ENCODE measurements at places on chromosomes 1 and 21.

- DNase-seq: no peak
Measured at GRCh38 chr1:111908011-111908621, 81.4 kb downstream of the KCND3 start.

DNA sequence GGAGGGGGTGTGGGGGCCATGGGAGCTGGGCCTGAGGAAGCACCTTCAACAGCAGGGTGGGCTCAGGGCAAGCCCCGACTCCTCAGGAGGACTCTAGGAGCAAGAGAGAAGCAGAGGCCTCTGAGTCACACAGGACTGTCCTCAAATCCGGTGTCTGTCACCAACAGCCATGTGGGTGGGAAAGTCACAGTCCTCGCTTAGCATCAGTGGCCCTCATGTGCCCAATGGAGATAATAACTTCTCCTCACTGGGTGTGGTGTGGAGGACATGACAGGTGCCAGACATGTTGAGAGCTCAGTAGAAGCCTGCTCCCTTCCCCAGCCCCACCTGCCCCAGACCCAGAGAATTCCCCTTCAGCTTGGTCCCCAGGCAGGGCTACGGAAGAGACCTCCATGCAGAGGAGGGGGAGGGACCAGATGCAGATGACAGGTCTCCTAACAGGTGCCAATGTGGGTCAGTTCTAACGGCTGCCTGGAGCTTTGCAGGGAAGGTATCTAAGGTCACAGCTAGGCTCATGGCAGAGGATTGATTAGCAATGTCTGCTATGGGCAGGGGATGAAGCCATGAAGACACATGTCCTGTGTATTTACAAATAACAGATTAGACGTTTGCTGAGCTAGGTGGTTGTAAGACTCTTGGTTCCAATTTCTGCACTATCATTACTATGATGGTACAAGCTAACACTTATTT is 30.2 kb downstream of the TTC39A start:
- DNase-seq: no peak

- no peak for DNase-seq
Measured at GRCh38 chr1:5992814-5993555, 760 bp upstream of the NPHP4 start.

- DNase-seq: no peak
Measured at GRCh38 chr1:38293567-38293966, 247.0 kb upstream of the POU3F1 start.

DNA sequence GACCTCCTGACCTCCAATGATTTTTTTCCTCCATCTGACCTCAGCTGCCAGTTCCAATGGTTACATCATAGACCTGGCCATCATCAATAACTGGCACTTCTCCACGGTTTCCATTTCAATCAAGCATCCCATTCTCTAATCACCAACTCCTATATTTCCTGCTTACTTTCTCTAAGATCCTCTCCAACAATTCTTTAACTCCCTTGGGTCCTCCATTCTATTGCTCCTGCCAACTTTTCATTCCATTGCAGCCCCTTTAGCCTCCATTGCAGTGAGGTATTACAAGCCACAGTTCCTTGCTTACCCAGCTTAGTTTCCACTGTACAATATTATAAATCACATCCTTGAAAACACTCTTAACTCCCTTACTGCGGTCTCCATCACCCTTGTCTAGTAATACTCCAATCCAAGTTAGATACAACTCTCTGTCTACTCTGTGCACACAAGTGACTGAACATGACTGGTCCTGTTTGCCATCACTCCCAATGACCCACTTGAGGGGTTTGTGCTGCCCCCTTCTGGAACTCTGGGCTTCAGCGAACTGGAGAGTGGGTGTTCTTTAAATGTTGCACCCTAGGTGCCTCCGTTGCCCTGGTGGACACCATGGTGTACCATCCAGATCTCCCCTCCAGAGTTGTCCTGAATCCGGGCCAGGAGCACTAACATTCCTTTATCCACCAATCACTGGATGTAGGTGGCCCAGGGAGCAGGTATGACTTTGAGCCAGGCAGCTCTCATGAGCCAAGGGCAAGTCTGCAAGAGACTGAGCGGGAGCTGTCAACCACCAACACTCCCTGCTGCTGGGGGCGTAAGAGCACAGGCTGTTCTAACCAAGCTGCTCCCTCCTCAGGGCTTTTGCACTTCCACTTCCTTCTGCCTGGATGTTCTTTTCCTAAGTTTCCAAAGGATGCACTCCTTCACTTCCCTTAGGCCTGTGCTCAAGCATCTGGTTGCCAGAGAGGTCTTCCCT is 3.7 kb upstream of the FNDC7 start:
- DNase-seq: no peak

- no peak for DNase-seq
Measured at GRCh38 chr1:88780485-88780884, 96.4 kb downstream of the PKN2 start.

GRCh38 chr1:44649788-44650158 is 24.5 kb downstream of the TMEM53 start:
- no peak for DNase-seq

DNA sequence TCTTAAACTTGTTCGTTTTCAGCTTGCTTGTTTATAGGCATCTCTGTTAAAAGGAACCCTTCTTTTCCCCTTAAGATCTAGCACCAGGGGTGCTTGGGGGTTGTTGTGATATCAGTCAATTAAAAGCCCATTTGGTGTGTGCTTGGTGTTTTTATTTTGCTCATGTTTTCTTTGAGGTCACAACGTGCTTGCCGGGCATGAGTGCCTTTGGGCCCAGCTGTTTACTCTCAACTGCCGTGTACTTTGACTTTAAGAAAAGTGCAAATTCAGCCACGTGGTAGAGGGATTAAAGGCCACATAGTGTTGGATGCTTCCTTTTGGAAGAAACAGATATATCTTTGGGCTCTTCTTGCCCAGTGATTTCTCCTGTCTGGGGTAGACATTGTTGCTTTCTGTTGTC is 10.5 kb downstream of the ARID1A start:
- DNase-seq: no peak

DNA sequence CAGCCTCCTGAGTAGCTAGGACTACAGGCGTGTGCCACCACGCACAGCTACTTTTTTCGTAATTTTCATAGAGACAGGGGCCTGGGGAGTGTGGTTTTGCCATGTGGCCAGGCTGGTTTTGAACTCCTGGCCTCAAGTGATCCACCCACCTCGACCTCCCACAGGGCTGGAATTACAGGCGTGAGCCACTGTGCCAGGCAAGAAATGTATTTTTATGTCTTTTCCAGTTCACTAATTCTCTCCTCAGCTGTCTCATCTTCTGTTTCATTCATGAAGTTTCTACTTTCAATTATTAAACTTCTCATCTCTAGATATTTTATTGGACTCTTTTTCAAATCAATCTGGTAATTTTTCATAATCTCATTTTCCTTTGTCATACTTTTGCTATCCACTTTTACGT is 72.1 kb upstream of the DISP3 start:
- no peak for DNase-seq

GRCh38 chr1:12851779-12852178 is 3.3 kb upstream of the HNRNPCL1 start:
- peak; percentile 41 for DNase-seq

- no peak for DNase-seq
Measured at GRCh38 chr1:112307930-112308591, 88.0 kb upstream of the CTTNBP2NL start.

DNA sequence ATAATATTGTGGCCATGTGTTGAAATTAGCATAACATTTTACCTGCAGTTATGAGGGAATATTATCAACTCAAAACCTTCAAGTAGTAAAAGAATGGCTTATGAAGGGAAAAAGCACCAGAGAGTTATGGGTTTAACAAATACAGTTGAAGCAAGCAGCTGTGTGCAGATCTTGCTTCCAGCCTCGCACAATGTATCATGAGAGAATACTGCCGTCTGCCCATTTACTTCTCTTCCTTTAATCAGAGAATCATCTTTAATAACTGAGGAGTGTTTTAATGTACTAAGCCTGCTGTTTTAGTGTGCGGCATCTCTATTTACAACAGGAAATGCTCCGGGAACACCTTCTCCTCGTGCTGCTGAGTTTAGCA is 120.9 kb downstream of the ATG4C start:
- DNase-seq: no peak

DNA sequence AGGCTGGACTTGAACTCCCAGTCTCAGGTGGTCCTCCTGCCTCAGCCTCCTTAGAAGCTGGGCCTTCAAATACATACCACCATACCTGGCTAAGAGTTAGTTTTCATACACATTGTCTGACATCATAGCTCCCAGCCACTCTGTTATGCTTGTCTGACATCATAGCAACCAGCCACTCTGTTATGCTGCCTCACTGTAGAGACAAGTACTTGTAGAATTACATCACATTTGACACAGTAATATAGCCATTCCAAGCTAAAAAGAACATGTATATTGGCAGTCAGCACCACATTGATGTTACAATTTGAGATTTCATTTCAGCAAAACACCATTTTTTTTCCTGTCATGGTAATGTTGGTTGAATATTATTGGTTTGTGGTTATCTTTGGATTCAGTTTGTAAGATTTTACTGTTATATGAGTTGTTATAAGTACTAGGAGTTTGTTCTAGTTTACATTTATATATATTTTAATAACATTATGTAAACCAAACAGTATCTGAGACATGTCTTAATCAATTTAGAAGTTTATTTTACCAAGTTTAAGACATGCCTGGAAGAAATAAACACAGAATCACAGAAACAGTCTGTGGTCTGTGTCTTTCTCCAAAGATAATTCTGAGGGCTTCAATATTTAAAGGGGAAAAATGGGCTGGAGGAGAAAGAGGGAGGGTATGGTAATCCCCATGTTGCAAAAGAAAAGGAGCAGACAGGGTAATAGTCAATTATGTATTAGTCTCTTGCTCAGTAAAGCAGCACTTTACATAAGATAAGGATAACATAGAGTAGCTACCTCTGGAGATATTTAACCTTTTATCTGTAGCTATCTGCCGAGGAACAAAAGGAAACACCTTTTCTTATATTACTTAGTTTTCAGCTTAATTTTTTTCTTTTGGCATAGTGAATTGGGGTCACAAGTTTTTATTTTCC is 43.0 kb downstream of the XPR1 start:
- DNase-seq: no peak

DNA sequence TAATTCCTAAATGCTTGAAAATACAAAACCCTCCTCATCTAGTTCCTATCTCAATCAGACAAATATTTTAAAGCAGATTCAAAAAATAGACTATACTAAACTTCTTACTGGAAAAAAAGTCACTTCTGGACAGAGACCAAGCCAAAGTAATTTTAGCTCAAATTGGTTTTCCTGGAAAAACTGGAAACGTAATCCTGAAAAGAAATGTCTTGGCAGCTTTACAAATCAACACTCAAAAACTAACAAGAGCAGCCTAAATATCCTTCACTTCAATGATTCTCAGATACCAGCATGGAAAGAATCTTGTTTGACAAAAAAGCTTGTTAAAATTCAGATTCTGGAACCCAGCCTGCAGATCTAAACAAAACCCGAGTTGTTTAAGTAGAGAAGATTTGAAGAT is 9.1 kb upstream of the GPR88 start:
- DNase-seq: no peak

- DNase-seq: no peak
Measured at GRCh38 chr1:74526708-74527107, 14.3 kb upstream of the LRRC53 start.

DNA sequence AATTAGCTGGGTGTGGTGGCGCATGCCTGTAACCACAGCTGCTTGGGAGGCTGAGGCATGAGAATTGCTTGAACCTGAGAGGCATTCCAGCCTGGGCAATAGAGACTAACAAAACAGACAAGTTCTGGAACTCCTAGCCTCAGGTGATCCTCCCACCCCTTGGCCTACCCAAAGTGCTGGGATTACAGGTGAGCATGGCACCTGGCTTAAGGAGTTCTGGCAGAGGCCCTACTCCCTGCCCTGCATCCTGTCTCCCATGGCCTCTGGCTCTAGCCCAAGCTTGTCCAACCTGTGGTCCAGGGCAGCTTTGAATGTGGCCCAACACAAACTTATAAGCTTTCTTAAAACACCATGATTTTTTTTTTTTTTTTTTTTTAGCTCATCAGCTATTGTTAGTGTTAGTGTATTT is 20.4 kb downstream of the TOMM20 start:
- DNase-seq: no peak

DNA sequence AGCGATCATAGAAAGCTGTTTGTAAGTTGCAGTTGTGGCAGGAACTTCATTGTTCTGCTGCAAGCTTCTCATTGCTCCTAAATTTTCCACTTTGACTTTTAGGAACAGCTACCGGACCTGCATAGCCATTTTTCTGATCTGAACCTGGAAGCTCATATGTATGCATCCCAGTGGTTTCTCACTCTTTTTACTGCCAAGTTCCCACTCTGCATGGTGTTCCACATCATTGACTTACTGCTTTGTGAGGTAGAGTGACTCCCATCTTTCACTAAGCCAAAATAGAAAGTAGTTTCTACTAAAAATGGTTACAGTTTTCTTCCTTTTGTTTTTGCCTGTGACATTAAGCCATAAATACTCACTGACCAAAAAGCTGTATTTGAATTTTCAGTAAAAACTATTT is 254.2 kb downstream of the GPR52 start:
- DNase-seq: no peak

DNA sequence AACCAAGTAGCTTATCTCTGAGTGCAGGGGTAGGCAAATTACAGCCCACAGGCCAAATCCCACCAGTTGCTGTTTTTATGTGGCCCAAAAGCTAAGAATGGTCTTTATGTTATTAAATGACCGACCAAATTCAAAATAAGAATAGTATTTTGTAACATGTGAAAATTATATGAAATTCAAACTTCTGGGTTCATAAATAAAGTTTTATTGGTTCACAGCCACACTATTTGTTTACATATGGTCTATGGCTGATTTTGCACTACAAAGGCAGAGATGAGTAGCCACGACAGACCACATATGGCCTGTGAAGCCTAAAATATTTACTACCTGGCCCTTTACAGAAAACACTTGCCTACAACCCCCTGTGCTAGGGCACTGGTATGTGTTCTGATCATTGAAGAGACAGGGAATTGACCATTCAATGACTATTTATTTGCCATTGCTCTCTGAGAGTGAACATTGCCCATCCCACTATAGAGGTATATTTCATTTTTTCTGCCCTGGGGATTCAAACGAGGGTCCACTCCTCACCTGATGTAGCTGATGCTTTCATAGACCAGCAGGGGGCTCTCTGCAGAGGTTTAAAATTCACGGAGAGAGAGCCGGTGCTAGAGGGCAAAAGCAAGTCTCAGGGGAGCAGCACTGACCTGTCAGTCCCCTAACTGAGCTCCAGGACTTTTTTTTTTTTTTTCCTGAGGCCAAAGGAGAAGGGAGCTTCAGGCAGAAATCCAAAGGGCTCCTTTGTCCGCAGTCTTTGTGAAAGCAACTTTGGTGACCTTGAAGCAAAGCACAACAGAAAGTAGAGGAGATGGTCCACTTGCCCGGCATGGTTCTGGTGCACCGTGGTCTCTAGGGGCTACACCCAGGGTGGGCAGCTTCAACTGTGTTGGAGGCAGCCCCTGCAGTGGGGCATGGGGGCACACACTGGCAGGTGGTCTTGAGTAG is 7.3 kb upstream of the GNL2 start:
- DNase-seq: no peak

Data from HCT116 (cell line).